Sigmoid colon (tissue), 7 donors: ENCODE measurements at places on chromosomes 13 and 19.

- H3K4me3 ChIP-seq = peak overlapping the region; percentile 97
- peak; percentile 80 for DNase-seq
- H3K36me3 ChIP-seq = no peaks in the 10 kb centered on the region
Measured at GRCh38 chr19:32404933-32405430, 588 bp upstream of the DPY19L3 start.

DNA sequence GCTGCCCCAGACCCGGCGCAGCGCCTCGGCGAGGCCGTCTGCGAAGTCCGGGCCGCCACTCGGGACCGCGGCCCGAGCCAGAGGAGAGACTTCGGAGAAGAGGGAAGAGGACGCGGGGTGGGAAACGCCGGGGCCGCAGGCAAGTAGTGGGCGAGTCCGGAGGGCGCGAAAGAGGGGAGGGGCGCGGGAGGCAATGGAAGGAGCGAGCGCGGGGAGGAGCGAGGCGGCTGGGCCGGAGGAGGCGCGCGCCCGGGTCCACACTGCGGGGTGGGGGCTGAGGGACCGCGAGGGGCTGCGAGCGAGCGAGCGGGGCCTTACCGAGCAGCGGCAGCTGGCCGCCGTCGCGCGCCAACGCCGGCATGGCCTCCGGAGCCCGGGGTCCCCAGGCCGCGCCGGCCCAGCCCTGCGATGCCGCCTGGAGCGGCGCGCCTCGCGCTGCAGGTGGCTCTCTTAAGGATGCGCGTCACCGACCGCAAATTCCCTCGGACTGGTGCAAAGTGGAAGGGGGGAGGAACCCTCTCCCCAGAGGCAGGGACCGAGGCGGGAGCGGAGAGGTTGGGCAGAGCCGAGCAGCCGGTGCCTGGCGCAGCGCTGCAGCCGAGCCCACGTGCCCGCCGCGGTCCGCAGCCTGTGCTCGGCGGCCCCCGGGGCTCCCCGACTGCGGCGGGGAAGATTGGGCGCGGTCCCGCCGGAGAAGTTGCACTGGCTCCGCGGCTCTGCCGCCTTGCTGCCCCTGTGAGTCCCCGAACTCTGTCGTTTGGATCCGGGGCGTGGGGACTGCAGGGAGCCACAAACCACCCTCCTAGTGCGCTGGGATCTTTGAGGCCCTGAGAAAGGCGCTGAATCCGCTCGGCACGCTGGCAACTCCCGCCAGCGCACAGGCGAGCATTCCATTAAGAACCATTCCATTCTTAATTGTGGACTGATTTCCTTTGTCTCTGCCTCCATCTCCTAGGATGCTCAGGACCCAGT lies at the start of gene FLT3:
FLT3 (minus strand) TSS at position 427 of the 972 bp plus-strand sequence; CDS start at position 361, 66 bp downstream.
- no peak for DNase-seq
- peaks cover 16% of the 10 kb centered on the region for H3K4me1 ChIP-seq
- peaks cover 78% of the 10 kb centered on the region for H3K27me3 ChIP-seq
- no peak within 1 kb of the TSS for H3K27ac ChIP-seq
- no peaks in the 10 kb centered on the region for H3K36me3 ChIP-seq

- H3K4me3 ChIP-seq = no peak overlapping the region
- H3K36me3 ChIP-seq = no peaks in the 10 kb centered on the region
Measured at GRCh38 chr13:47250146-47250545, 353.3 kb upstream of the HTR2A start.

DNA sequence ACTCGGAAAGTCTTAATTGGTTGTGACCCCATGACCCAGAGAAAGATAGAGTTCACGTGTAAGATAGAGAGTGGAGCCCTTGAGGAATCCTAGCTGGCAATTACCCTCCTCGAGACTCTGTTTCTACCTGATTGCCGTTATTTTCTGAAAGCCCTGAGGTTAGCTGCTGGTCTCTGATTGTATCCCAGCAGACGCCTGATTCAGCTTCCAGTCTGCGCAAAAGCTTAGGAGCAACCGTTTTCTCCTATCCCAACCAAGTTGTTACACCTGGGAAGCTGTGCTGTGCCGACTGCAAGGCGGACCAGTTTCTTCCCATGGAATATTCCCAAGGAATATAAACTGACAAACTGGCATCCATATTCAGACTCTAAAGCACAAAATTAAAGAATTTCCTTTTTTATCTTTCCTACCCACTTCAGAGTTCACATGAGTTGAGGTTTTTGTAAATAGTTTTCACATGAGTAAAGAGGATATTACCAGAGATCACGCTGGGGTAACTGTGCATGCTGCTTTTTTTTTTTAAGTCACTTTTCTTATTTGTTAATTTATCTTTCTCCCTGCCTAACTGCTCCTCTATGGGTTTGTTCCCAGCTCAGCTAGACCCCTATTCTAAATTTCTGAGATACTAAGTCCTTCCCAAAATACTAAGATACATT lies 1.5 kb upstream of the TRPC4 start:
- DNase-seq = no peak
- H3K36me3 ChIP-seq = no peaks in the 10 kb centered on the region
- H3K4me3 ChIP-seq = no peak overlapping the region
- no peak overlapping the region for H3K27ac ChIP-seq
- H3K27me3 ChIP-seq = no peaks in the 10 kb centered on the region

DNA sequence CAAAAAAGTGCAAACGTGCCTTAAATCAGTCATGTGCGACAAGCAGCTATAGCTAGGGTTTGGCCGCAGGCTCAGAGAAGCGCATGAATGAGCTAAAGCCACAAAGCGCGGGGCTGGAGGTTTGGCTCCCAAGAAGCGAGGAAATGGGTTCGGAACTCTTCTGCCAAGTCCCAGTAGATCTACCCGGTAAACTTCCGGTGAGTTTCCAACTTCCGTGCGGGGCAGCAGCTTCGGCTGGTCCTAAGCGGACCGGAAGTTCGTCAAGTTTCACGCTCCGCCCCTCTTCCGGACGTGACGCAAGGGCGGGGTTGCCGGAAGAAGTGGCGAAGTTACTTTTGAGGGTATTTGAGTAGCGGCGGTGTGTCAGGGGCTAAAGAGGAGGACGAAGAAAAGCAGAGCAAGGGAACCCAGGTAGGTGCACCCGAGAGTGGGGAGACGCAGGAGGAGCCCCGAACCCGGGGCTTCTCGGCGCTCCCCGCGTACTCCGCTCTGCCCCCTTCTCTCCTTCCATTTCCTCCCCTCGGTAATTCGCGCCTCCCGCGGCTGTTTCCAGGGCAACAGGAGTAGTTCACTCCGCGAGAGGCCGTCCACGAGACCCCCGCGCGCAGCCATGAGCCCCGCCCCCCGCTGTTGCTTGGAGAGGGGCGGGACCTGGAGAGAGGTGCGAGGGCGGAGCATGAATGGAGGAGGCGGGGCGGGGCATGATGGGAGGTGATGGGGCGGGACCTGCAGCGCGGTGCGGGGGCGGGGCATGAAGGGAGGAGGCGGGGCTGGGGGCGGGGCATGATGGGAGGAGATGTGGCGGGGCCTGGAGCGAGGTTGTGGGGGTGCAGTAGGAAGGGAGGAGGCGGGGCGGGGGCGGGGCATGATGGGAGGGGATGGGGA lies at the start of gene NR1H2:
NR1H2 (plus strand) TSS at position 292 of the 885 bp plus-strand sequence. CDS start 1,149 bp downstream, outside the sequence.
- peak within 1 kb of the TSS; percentile 65 for H3K4me3 ChIP-seq
- no peaks in the 10 kb centered on the region for H3K27me3 ChIP-seq
- H3K4me1 ChIP-seq = peaks cover 17% of the 10 kb centered on the region
- peak within 1 kb of the TSS; percentile 100 for H3K27ac ChIP-seq

- no peak overlapping the region for H3K27ac ChIP-seq
- peaks cover 7% of the 10 kb centered on the region for H3K4me1 ChIP-seq
- no peak overlapping the region for H3K4me3 ChIP-seq
- no peaks in the 10 kb centered on the region for H3K36me3 ChIP-seq
- no peaks in the 10 kb centered on the region for H3K27me3 ChIP-seq
Measured at GRCh38 chr19:16038196-16038695, 38.0 kb upstream of the TPM4 start.

- DNase-seq = peak; percentile 94
- H3K4me3 ChIP-seq = peak within 1 kb of the TSS; percentile 63
- peaks cover 31% of the 10 kb centered on the region for H3K4me1 ChIP-seq
- no peaks in the 10 kb centered on the region for H3K27me3 ChIP-seq
- no peaks in the 10 kb centered on the region for H3K36me3 ChIP-seq
Measured at GRCh38 chr13:30422054-30422839, at the start of gene UBE2L5. Gene UBE2L5 (plus strand): TSS chr13:30422493. CDS start chr13:30427991, 5,498 bp downstream.

DNA sequence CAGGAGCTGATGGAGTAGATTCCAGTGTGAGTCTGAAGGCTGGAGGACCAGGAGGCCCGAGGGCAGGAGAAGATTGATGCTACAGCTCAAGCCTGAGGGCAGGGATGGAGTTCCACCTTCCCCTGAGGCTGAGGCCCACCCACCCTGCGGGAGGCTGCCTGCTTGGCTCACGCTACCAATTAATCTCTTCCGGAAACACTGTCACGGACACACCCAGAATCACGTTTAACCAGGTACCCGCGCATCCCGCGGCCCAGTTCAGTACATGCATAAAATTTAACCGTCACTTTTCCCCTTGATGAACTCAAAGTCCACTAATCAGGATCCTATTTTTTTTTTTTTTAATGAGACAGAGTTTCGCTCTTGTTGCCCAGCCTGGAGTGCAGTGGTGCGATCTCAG lies 5.2 kb upstream of the ZNF628 start:
- H3K36me3 ChIP-seq = no peaks in the 10 kb centered on the region
- H3K27me3 ChIP-seq = no peaks in the 10 kb centered on the region
- no peak overlapping the region for H3K27ac ChIP-seq

- peaks cover 88% of the 10 kb centered on the region for H3K4me1 ChIP-seq
- DNase-seq = no peak
- H3K4me3 ChIP-seq = no peak overlapping the region
- no peaks in the 10 kb centered on the region for H3K36me3 ChIP-seq
Measured at GRCh38 chr13:110377178-110377825, 70.2 kb downstream of the COL4A2 start.

GRCh38 chr19:1237027-1237659 lies 662 bp downstream of the CBARP start:
- DNase-seq = peak; percentile 82
- H3K27me3 ChIP-seq = peaks cover 19% of the 10 kb centered on the region
- H3K4me3 ChIP-seq = peak overlapping the region; percentile 64

DNA sequence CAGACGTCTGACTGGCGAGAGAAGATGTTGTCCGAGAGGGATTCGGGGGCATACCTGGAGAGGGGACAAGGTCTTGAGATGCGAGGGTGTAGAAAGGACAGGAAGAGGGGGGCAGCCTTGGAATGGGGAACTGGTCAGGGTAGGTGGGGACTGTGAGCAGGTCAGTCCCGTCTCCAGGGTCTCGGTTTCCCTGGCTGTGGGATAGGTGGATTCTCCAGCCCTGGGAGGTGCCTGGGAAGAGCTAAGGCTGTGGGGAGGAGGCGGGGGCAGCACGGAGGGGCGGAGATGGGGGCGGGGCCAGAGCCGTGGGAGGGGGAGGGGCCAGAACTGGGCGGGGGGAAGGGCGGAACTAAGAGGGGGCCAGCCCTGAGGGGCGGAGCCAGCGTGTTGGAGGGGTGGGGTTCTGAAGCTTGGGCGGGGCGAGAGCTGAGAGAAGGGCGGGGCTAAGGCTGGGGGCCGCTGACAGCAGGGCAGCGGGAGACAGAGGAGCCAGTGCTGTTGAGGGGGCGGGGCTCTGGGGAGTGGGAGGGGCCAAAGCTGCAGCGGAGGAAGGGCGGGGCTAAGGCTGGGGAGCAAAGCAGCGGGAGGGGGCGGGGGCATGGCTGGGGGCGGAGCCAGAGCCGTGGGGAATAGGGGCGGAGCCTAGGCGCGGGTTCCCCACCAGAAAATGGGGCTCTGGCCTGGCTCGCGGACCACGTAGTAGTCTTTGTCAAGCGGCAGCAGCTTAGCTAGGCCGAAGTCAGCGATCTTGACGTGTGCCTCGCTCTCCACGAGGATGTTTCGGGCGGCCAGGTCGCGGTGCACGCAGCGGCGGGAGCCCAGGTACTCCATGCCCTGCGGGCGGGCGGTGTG lies 9.5 kb upstream of the INSL3 start:
- peaks cover 5% of the 10 kb centered on the region for H3K4me1 ChIP-seq
- H3K4me3 ChIP-seq = peak overlapping the region; percentile 21
- H3K36me3 ChIP-seq = no peaks in the 10 kb centered on the region

DNA sequence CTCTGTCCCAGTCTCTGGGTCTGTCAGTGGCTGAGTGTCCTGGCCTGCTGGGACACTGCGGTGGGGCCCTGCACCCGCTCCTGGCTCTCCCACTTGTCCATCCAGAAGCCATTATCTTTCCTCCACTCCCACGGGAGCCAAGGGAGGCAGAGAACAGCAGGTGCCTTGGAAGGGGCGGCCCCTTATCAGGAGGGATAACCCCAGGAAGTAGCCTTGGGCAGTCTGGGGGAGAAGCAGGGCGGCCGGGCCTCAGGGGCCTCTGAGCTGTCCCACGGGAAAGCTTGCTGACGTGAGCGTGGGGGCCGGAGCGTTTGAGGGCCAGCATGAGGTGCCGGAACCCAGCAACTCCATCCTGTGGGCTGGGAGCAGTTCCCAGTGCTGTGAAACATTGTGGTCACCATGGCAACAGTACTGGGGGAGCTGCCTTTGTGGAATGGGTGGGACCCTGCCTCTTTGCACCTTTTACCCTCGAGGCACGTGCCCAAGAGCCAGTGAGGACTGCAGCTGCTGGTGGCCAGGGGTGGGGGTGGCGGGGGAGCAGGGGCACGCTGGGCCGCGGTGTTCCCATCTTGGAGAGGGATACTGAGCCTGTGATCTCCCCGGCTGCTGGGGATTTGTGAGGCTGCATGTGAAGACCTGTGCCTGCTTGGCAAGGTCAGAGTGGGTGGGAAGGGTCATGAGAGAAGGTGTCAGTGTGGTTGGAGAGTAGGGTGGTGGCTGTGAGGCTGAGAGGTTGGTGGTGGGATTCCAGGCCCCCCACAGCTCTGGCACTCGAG lies 20.9 kb downstream of the KLHL26 start:
- H3K27me3 ChIP-seq = no peaks in the 10 kb centered on the region
- H3K27ac ChIP-seq = peak overlapping the region; percentile 84
- peak; percentile 82 for DNase-seq
- no peaks in the 10 kb centered on the region for H3K36me3 ChIP-seq
- H3K4me3 ChIP-seq = no peak overlapping the region

DNA sequence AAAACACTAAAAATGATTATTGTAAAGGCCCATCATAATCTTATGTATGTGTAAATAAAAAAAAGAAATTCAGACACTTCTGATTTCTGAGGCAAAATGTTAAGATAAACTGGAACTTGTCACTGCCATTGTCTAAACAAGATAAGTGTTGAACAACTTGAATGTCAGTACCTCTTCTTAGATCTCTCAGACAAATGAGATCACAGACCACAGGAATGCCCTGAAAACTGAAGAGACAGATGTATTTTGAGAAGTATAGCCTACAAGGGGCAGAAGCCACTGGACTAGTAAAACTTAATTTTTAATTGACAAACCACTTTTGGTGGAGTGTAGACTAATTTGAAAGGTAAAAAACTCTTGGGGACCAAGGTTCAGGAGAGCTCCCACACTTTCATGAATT lies 375.5 kb upstream of the SLITRK5 start:
- no peak overlapping the region for H3K27ac ChIP-seq
- no peak overlapping the region for H3K4me3 ChIP-seq
- no peak for DNase-seq
- no peaks in the 10 kb centered on the region for H3K36me3 ChIP-seq
